ENCODE measurements at places on chromosomes 6 and 20. TPM values are rescaled to one million over a fixed set of nuclear protein-coding genes. Genes with fewer than 3 reads are reported as not detected.

FAM217B gene
- 2.3 TPM for total RNA-seq

EBF4 gene
- 30.8 TPM for total RNA-seq

DNA sequence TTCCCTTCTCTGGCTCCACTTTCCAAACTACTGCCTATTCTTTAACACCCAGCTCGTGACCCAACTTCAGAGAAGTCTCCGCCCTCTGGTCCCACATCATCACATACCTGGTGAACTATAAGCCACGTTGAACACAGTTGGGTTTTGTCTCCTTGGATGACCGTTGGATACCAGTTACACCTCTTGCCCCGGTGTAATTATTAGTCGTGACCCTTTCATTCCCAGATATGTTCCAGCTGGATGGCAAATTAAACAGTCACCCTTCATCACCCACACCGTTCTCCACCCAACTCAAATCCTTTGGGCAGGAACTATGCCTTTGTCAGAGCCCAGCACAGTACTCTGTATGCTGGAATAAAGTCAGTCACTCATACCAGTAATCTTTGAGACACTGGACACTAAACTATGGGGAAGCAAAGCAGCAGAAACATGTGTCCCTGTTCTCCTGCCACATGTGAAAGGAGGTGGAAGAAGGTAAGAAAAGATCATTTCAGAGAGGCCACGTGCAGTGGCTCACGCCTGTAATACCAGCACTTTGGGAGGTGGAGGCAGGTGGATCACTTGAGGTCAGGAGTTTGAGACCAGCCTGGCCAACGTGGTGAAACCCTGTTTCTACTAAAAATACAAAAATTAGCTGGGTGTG lies 22.5 kb downstream of the PLAGL2 start:
- no peaks in the 10 kb centered on the region for H3K36me3 ChIP-seq
- H3K27me3 ChIP-seq = no peaks in the 10 kb centered on the region
- H3K4me3 ChIP-seq = no peak overlapping the region
- peaks cover 14% of the 10 kb centered on the region for H3K4me1 ChIP-seq

- H3K27ac ChIP-seq = no peak overlapping the region
- no peak for DNase-seq
- no peak overlapping the region for H3K4me3 ChIP-seq
- no peaks in the 10 kb centered on the region for H3K4me1 ChIP-seq
Observed at GRCh38 chr20:19018881-19019280, 193.6 kb upstream of the SLC24A3 start.
